ENCODE measurements at places on chromosomes 4 and X. TPM values are rescaled to one million over a fixed set of nuclear protein-coding genes. Genes with fewer than 3 reads are reported as not detected.

The CFAP47 gene
- total RNA-seq, result not detected

DNA sequence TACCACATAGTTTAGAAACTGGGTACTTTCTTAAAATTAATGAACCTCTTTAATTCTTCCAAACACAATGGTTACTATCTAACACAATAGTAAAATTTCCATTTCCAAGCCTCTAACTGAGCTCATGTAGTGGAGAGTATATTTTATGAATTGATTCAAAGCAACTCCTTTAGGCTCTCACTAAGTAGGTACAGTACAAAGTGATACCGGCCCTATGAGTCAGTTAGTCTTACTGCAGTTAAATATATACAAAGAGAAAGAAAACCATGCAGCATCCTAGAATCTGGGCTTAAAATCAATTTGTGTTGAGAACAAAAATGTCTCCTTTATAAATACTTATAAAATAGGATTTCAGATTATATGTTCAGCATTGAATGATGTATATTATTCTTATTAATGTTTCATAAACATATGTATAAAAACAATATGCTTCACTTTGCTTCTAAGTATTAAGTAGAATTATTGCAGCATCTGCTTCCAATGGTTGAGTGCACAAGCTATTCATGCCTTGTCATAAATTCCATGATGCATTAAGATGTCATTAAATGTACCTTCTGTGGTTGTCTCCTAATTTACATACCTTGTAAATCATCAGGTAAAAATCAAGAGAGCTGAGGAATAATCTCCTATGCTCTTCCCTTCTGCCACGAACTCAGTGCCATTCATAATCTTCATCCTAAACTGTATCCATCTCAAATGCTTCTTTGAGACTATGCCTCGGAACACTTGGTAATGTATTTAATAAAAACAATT, 1037.8 kb downstream of the STPG2 start:
- DNase-seq, result no peak

The SMIM14 gene
- total RNA-seq, result 11.9 TPM

The ZAR1 gene
- 0.23 TPM for total RNA-seq

DNA sequence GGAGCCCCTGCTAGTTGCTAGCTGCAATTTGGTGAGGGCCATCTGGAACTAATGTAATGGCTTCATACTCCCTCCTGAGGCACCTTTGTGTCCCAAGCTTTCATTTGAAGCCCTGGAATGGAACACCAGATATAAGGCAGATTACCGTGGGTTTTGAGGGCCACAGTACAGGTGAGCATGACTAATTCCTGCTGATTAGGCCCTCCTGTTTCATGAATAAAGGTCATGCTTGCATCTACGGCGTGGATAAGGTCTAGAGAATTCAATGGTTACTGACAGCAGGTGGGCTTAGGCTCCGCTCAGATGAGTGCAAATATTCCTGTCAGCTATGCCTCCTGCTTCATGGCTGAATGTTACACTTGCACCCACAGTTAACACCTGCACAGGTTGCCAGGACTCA, 495.4 kb downstream of the NAP1L3 start:
- no peak for DNase-seq

- no peak for DNase-seq
These were observed 7.8 kb upstream of the BOD1L1 start for GRCh38 chr4:13635286-13635799.

- no peak for DNase-seq
These were observed 41.3 kb upstream of the VCX start for GRCh38 chrX:7801711-7802110.

GRCh38 chrX:72100824-72101351, 30.8 kb downstream of the RTL5 start:
- no peak for DNase-seq

GRCh38 chr4:158162631-158163030, 10.2 kb downstream of the GASK1B start:
- DNase-seq, result peak; percentile 78

DNA sequence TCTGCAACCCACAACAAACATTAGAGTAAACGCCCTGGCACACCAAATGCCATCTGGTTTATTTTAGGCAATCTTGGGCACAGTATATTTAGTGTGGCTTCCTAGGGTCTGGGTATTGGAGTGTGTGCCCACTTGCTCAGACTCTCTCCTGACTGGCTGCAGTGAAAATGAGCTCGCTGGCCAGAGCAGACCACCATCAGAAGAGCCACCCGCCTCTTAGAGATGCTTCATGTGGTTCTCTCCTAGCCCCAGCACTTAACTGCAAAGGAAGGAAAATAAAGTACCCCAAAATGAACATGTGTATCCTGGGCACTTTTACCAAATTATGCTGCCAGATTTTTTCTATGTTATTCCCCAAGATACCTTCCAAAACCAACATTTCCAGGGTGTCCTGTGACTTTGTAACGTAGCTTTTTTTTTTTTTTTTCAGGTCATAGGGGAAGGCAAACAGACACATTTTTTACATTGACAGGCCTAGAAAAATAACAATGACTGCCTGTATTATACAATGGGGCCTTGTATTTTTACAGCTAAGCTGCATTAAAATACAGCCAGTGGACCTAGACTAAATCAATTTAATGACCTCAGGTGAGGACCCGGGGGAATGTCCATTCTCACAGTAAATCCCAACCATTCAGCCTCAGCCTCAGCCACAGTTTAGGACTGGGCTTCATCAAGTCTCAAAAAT, 193.7 kb downstream of the RASL11B start:
- no peak for DNase-seq

GRCh38 chrX:29066516-29066915, 479.3 kb downstream of the IL1RAPL1 start:
- DNase-seq, result no peak

The ZGRF1 gene
- 7.1 TPM for total RNA-seq

GRCh38 chrX:87434618-87435017, 83.0 kb upstream of the KLHL4 start:
- no peak for DNase-seq

The AR gene
- not detected for total RNA-seq

GRCh38 chr4:73684097-73684496, 56.3 kb upstream of the CXCL8 start:
- no peak for DNase-seq

DNA sequence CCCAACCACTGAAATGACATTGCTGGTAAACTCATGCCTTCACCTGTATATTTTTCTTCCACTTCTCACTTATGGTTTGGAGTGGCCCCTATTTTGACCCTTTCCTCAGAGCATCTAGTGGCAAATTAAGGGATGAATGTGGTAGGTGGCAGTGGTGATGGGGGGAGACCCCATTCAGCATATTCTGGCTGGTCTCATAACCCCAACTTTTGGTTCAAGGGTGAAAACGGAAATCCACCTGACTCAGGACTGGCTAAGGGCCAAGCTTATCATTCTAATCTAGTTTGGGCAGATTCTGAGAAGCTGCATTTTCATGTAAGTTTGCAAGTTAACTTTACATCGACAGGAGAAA, 47.0 kb upstream of the NSUN7 start:
- no peak for DNase-seq

- DNase-seq, result no peak
These were observed 7.8 kb downstream of the FBXW7 start for GRCh38 chr4:152528060-152528459.

DNA sequence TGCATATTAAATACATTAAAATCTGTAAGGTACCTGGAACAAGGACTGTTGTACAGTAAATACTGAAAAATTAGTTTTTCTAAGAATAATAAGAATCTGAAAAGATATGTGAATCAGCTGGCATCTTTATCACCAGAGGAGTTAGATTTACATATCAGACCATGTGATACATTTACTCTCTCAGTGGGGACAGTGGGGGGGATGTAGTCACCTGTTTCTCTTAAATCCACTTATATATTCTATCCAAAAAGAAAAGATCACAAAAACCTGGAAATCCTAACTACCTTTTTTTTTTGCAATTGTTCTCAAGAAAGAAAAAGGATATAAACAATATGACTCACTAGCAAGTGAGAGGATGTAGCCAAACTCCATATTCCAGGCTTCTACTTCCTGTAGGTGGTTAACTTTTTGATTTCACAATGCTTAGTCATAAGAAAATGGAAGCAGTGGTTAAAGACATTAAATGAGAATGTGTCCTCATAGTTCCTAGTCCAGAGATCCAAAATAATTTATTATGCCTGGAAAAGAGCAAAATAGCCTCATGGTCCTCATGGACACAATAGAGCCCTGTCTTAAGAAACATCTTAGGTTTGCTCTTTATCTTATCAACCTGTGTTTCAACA, 22.5 kb upstream of the MYOZ2 start:
- peak; percentile 88 for DNase-seq

The SPP1 gene
- 112 TPM for total RNA-seq

DNA sequence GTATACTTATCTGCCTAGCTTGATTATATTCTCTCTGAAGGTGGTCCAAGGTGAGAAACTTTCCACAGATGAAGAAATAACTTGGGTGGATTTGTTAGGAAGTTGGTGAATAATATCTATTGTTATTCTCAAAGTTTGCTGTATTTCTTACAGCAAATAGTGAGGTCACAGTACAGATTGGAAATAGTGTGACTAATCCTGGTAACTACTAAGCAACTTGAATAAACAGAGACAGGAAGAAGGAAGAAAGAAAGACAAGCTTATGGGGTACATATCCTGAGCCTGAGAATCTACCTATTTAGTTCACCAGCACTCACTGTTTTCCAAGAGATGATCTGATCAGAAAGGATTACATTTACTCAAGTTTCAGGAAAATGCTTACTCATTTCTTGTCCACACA, 1416.1 kb downstream of the RPA4 start:
- no peak for DNase-seq

The TEX11 gene
- not detected for total RNA-seq

GRCh38 chr4:155143512-155143911, 64.9 kb upstream of the NPY2R start:
- no peak for DNase-seq

DNA sequence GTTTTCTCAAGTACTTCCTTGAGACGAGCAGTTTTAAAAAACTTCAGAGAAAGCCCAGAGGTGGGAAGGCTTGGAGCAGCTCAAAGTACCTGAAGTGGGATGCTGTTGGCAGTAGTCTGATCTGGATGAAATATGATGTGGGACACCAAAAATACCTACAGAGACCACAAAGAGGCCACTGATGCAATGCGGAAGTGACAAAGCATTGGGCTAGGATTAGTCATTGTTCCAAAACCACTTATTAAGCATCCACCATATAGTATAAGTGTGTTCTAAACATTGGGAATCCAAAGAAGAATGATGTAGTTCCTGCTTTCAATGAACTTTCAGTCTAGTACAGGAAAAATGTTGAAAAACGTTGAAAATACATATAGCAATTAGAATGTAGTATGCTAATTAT, 386.1 kb upstream of the CNKSR2 start:
- no peak for DNase-seq

DNA sequence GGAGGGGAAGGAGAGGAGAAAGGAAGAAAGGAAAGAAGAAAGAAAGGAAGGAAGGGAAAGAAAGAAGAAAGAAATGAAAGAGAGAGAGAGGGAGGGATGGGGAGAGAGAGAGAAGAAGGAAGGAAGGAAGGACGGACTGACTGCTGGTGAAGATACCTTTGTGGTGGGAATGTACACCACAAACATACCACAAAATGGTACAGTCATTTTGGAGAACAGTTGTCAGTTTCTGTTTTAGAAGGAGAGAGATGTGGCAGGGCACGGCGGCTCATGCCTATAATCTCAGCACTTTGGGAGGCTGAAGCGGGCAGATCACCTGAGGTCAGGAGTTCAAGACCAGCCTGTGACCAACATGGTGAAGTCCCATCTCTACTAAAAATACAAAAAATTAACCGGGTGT, 40.0 kb upstream of the SHISA3 start:
- DNase-seq, result no peak

The TGIF2LX gene
- total RNA-seq, result not detected

- DNase-seq, result no peak
These were observed 12.1 kb upstream of the ARAP2 start for GRCh38 chr4:36256398-36256891.

- DNase-seq, result no peak
These were observed 318.2 kb downstream of the CCSER1 start for GRCh38 chr4:90445380-90445779.

The SYAP1 gene
- 24.0 TPM for total RNA-seq

The STATH gene
- total RNA-seq, result not detected

GRCh38 chrX:153970357-153971123, 1.1 kb downstream of the HCFC1 start:
- no peak for DNase-seq

DNA sequence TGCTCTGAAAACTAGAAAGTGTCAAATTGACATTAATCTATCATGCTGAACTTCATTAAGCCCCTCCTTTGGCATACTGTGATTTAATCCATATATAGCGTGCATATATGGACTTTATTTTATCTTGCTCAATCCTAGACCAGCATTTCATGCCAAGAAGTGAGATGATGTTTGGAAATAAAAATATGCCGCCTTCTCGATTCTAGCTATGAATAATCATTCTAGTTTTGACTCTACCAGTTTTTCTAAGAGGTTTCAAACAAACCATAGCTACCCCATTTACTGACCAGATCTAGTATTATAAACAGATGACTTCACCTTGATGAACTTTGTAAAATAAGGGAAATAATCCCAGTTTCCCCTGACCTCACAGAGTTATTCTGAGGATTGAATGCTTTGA, 95.0 kb downstream of the ARX start:
- no peak for DNase-seq

The LRCH2 gene
- total RNA-seq, result 0.75 TPM

The BEX2 gene
- total RNA-seq, result 19.0 TPM

DNA sequence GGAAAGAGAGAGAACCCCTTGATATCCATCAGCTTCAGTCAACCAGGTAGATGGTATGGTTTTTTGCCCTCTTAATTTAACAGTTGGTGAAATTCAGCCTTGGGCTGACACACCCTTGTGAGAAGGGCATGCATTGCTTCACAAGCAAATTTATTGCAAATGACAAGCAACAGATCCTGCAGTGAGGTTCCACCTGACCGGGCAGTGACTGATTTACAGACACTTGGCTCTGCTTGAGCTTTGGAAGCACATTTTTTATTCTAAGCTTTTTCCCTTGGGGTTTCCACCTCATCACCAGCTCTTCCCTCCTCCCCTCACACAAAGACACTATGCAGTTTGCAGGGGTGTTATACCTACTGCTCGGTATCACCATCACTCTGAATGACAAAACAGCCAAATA, 28.3 kb upstream of the SERTM2 start:
- DNase-seq, result peak; percentile 64

GRCh38 chrX:153307276-153308178, 14.0 kb downstream of the PNMA6F start:
- DNase-seq, result no peak

The FAM184B gene
- 0.17 TPM for total RNA-seq

- no peak for DNase-seq
These were observed 130.3 kb upstream of the GALNT7 start for GRCh38 chr4:173038192-173038896.

DNA sequence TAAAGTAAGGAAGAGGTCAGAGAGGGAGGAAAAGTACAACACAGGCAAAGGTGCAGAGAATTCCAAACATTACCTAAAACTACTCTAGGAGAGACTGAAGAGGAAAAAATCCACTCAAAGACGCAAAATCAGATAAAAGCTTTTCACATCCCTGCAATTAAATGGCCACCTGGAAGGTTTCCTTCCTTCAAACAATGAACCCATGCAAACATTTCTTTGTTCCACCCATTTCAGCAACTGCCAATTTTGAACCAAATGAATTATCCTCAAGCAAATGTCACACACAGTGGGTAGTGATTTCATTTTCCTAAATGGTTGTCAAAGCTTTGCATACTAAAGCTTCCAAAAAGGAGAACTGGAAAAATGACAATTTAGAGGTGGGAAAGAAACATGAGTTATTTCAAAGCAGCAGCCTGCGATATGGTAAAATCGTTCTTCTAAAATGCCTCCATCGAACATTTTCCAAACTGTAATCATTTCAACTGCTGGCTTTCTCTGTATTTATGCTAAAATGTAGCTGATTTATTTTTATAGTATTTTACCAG, 45.0 kb downstream of the APBB2 start:
- DNase-seq, result no peak
